ENCODE measurements at places on chromosomes 11 and 22. TPM values are rescaled to one million over a fixed set of nuclear protein-coding genes. Genes with fewer than 3 reads are reported as not detected.
A peak's percentile ranks its signal among the peaks of the same experiment; 100 is the strongest.

GRCh38 chr11:6576471-6577373 lies 26.7 kb downstream of the RRP8 start:
- no peaks in the 10 kb centered on the region for H3K36me3 ChIP-seq
- no peak overlapping the region for H3K4me3 ChIP-seq
- H3K27me3 ChIP-seq = no peaks in the 10 kb centered on the region
- peak overlapping the region; percentile 46 for H3K27ac ChIP-seq

- no peak overlapping the region for H3K27ac ChIP-seq
- no peaks in the 10 kb centered on the region for H3K4me1 ChIP-seq
- peaks cover 21% of the 10 kb centered on the region for H3K36me3 ChIP-seq
- no peaks in the 10 kb centered on the region for H3K27me3 ChIP-seq
- H3K4me3 ChIP-seq = no peak overlapping the region
- DNase-seq = no peak
These were observed 12.3 kb upstream of the TXN2 start for GRCh38 chr22:36493690-36494110.

DNA sequence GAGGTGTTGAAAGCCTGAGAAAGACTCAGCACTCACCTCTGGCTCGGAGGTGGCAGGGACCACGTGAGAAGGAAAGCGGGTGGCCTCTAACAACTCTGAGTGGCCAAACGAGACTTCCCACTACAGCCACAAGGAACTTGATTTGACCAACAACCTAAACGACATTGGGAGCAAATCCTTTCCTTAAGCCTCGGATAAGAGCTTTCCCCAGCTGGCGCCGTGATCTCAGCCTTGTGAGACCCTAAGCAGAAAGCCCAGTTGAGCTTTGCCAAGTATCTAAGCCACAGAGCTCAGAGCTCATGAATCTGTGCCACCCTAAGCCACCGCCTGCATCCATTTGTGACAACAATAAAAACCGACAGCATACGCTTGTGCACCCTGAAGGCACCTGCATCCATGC lies 636.0 kb downstream of the TBC1D22A start:
- H3K36me3 ChIP-seq = no peaks in the 10 kb centered on the region
- H3K27me3 ChIP-seq = no peaks in the 10 kb centered on the region
- H3K27ac ChIP-seq = no peak overlapping the region
- no peaks in the 10 kb centered on the region for H3K4me1 ChIP-seq
- no peak overlapping the region for H3K4me3 ChIP-seq

DNA sequence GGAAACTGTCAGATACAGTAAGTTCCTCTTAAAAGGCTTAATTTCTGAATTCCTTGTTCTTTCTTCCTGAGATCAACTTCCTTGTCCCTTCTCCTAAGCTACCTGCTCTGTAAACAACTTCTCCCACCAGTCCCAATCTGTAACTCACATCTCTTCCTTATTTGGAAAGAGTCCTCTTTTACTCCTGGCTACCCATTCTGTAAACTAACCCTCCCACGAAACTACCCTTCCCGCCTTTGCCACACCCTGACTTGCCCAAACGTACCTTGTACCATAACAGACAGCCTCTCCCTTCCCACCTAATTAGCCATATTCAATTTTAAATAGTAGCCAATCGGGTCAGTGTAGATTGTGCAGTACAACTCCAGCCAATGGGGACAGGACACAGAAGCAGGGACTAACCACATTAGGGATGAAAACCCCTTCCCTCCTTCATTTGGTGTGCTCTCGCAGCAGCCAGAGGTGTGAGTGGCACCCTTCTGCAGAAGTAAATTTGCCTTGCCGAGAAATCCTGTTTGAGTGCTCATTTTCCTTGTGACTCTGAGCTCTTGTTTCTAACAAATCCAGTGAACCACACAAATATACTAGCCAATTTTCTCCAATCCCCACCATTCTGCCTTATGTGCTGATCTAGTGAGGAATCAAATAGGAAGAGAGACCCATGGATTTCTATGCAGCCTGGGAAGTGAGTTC lies 49.5 kb downstream of the ZNF280B start:
- no peaks in the 10 kb centered on the region for H3K27me3 ChIP-seq
- H3K4me1 ChIP-seq = no peaks in the 10 kb centered on the region
- no peak for DNase-seq
- no peaks in the 10 kb centered on the region for H3K36me3 ChIP-seq

DNA sequence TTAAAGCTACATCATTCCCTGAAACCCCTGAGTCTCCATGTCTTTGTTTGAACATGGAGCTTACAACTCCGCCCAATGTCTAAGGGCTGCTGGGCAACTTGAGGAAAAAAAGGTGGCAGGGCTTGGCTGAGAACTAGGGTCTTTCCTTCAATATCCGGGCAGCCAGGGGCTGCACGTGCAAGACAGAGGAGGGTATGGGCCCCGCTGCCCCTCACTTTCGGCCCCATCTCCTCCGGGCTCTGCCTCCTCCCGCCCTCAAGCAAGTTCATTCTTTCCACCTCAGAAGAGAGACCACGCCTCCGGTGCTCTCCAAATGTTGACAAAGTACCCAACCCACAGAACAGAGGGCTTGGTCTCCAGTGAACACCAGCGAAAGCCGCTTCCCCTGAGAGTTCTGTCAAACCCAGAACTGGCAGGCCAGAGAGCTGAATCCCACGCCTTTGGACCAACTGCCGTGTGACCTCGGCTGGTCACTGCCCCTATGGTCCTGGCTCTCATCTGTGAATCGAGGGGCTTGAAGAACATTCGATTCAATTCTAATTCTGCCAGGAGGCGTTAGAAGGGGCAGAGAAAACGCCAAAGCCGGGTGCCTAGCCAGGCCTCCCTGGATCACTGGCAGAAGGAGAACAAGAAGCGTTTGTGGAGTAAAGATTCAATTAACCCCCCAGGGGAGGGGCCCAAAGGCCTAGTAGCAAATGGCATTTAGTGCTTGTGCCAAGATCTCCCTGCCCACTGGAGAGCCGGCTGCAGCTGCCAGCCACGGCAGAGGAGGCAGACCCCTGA lies 7.3 kb downstream of the PDGFB start:
- peak overlapping the region; percentile 87 for H3K27ac ChIP-seq
- peaks cover 6% of the 10 kb centered on the region for H3K36me3 ChIP-seq
- H3K4me1 ChIP-seq = no peaks in the 10 kb centered on the region
- no peak overlapping the region for H3K4me3 ChIP-seq

DNA sequence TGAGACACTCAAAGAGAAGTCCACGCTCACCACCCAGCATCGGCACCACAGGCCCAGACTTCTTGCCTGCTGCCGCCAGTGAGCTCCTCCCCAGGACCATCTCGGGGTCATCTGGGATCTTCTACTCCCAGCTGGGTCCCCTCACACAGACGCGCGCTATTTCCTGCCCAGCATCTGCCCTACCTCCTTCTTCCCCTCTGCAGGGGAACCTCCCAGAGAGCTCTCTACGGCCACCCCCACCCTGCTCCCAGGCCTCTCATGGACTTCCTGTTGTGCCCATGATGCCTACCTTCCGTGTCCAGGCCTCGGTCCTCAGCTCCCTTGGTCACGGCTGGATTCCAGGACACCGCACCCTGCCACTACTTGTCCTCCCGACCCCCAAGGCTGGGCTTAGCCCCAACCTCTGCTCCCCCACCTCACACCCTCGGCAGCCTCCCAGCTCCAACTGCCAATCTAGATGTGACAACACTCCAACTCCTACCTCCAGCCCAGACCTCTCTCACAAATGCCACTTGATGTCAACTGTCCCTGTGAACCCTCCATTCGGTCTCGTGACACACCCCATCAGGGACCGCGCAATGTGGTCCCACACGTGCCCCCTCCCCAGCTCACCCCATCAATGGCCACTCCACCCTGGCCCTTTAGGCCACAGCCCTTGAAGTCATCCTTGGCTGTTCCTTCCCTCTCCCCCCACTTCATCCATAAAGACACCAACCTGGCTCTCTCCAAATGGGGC lies 45.3 kb downstream of the SGSM3 start:
- no peak for DNase-seq
- H3K4me3 ChIP-seq = no peak overlapping the region
- peaks cover 67% of the 10 kb centered on the region for H3K36me3 ChIP-seq
- peak overlapping the region; percentile 17 for H3K27ac ChIP-seq
- H3K4me1 ChIP-seq = peaks cover 14% of the 10 kb centered on the region

GRCh38 chr22:19631899-19632667 lies 82.2 kb upstream of the SEPTIN5 start:
- DNase-seq = no peak
- no peak overlapping the region for H3K4me3 ChIP-seq
- no peaks in the 10 kb centered on the region for H3K4me1 ChIP-seq
- H3K36me3 ChIP-seq = no peaks in the 10 kb centered on the region
- no peak overlapping the region for H3K27ac ChIP-seq

The RAB1B gene
- total RNA-seq = 95.6 TPM

GRCh38 chr11:129259931-129260348 lies 67.8 kb upstream of the ARHGAP32 start:
- H3K27me3 ChIP-seq = no peaks in the 10 kb centered on the region
- no peaks in the 10 kb centered on the region for H3K4me1 ChIP-seq
- H3K27ac ChIP-seq = no peak overlapping the region
- no peak overlapping the region for H3K4me3 ChIP-seq
- DNase-seq = no peak
- no peaks in the 10 kb centered on the region for H3K36me3 ChIP-seq

DNA sequence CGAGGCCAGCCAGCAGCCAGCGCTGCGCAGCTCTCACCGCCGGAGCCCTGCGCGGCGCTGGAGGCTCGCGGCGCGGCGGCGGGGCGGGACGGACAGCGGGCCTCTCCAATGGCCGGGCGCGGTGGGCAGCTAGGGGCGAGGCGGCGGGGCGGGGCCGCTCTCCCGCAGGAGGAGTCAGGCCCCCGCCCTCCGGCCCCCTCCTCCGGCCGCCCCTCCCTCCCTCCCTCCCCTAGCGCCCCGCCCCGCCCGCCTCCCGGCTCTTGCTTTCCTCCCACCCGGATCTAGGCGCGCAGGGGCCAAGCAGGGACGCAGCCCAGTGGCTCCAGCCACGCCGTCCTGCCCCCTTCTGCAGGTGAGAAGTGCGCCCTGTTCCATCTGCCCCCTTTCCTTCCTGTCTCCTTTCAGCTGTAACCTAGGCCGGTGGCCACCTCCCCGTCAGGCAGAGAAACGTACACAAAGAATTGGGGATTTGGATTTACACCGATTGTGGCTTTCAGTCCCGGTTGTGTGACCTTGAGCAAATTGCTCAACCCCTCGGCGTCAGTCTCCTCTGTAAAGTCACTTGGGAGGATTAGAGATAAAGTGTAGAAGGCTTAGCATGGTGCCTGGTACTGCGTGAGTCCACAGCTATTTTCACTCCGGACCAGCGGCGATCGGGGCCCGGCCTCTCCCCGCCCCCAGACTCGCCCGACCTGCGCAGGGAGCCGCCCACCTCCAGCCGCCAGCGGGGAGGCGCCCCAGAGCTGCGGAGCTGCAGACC lies at the start of gene FZD4:
Gene FZD4, minus strand, starts transcription at position 35 of the 760 bp plus-strand sequence. CDS start 310 bp downstream, outside the sequence.
- peak within 1 kb of the TSS; percentile 94 for H3K27ac ChIP-seq
- peak; percentile 94 for DNase-seq
- H3K27me3 ChIP-seq = no peaks in the 10 kb centered on the region
- peaks cover 51% of the 10 kb centered on the region for H3K4me1 ChIP-seq
- peak within 1 kb of the TSS; percentile 76 for H3K4me3 ChIP-seq

GRCh38 chr11:134714021-134714656 lies 302.1 kb upstream of the B3GAT1 start:
- H3K27ac ChIP-seq = no peak overlapping the region
- DNase-seq = no peak
- H3K4me1 ChIP-seq = no peaks in the 10 kb centered on the region
- H3K4me3 ChIP-seq = no peak overlapping the region

- DNase-seq = no peak
- H3K4me3 ChIP-seq = no peak overlapping the region
- H3K27me3 ChIP-seq = no peaks in the 10 kb centered on the region
- H3K36me3 ChIP-seq = no peaks in the 10 kb centered on the region
These were observed 9.0 kb downstream of the CCDC88B start for GRCh38 chr11:64349025-64349387.

- H3K27ac ChIP-seq = no peak overlapping the region
- no peak for DNase-seq
- no peak overlapping the region for H3K4me3 ChIP-seq
- H3K27me3 ChIP-seq = no peaks in the 10 kb centered on the region
- H3K36me3 ChIP-seq = no peaks in the 10 kb centered on the region
These were observed 15.3 kb downstream of the CCDC73 start for GRCh38 chr11:32779136-32779535.

DNA sequence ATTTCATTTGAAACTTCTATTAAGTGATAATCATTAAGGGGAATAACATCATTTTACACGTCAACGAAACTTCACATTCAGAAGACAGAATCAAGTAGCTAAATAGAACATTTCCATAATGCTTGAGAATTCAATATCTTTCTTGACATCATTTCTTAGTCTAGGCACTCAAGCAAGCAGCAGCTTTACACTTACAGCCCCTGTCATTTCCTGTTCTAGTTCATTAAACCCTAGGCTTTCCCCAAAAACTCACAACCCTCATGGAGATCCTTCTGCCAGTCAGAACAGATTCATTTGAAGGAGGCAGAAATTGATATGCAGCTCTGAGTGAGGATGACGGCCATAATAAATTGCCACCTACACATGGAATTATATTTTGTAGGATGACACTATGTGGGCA lies 5.3 kb upstream of the HORMAD2 start:
- H3K27ac ChIP-seq = no peak overlapping the region
- peaks cover under 1% of the 10 kb centered on the region for H3K27me3 ChIP-seq

GRCh38 chr22:49909476-49910205 lies 8.6 kb downstream of the ALG12 start:
- no peaks in the 10 kb centered on the region for H3K27me3 ChIP-seq
- H3K36me3 ChIP-seq = peaks cover 33% of the 10 kb centered on the region
- H3K4me1 ChIP-seq = no peaks in the 10 kb centered on the region
- no peak overlapping the region for H3K4me3 ChIP-seq
- H3K27ac ChIP-seq = no peak overlapping the region
- no peak for DNase-seq

DNA sequence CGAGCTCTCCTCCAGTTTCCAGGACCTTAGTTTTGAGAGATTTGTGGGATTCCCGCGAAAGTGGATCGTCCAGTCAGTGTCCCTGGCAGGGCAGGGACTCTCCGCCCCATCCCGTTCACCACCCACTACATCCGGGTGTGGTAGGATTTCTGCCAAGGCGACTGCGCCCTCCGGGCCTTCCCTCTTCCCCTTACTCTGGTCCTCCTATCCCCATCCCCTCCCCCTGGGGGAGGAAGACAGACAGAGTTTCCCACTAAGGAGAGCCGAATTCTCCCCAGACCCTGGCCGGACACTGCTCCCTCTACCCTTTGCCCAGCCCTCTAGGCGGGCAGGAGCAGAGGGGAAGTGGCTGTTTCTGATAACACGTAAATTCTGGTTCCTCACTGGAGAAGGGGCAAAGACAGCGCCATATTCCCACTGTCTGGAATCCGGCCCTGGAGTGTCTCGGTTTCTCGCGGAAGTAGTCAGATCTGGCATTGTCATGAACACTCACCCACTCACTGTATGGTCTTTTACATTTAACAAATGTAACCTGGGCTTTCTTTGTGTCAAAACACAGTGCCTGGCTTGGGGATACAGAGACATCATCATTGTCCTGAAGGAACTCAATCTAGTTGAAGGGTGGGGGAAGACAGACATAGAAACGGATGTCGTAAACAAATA lies 1.1 kb upstream of the NECTIN1 start:
- H3K27ac ChIP-seq = peak overlapping the region; percentile 88
- peaks cover 34% of the 10 kb centered on the region for H3K4me1 ChIP-seq
- H3K4me3 ChIP-seq = peak overlapping the region; percentile 88
- no peaks in the 10 kb centered on the region for H3K36me3 ChIP-seq

Measured in right atrium auricular region (tissue), 2 donors.